ENCODE measurements at places on chromosomes 2 and 18. TPM values are rescaled to one million over a fixed set of nuclear protein-coding genes. Genes with fewer than 3 reads are reported as not detected.
A peak's percentile ranks its signal among the peaks of the same experiment; 100 is the strongest.

- DNase-seq = peak; percentile 54
Observed at GRCh38 chr2:70767699-70768589, at the start of gene ADD2. Gene ADD2, minus strand, starts transcription at chr2:70768200. Its CDS starts 61,792 bp downstream, at chr2:70706408.

DNA sequence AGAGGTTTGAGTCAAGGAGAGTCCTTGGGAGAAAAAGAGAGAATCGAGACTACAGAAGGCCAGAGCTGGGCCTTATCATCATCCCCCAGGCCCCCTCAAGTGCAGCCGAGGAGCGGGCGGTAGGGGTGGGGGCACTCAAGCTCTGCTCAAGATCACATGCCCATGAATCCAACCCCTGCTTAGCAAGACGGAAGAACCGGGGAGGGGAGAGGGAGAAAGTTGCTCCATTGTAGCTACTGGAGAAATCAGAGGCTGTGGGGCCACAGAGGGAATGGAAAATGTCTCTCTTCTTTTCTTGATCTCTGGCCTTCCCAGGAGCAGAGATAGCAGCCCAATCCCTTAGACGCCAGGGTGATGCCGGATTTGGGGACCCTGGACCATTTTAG lies 14.6 kb downstream of the SLC4A3 start:
- no peak for DNase-seq

- DNase-seq = peak; percentile 92
Observed at GRCh38 chr2:196926562-196927375, at the start of gene PGAP1. Gene PGAP1, minus strand, starts transcription at chr2:196926707. Its CDS starts 91 bp downstream, at chr2:196926616.

- DNase-seq = peak; percentile 70
Observed at GRCh38 chr2:68121873-68122679, 35.6 kb upstream of the PNO1 start.

DNA sequence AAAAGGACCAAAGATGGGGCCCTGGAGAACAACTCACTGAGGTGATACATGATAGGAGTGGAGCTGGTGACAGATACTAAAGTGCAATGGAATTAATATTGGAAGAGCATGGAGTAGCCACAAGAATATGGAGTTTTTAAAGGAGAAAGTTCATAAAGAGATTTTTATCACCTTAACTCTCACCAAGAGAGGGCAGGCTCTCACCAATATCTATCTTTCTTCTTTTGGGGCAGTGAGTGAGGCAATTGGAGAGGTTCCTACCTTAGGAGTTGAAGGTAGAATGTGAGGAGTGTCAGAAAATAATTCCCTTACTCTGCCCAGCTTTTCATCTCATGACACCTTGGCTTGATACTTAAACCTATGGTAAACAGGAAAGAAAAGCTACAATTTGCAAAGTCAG lies 233.7 kb upstream of the CWC22 start:
- DNase-seq = peak; percentile 42

- no peak for DNase-seq
Observed at GRCh38 chr2:144598906-144599305, 79.0 kb upstream of the ZEB2 start.

- no peak for DNase-seq
Observed at GRCh38 chr18:43932140-43932539, 654.9 kb upstream of the SYT4 start.

- DNase-seq = no peak
Observed at GRCh38 chr2:207387001-207387571, 142.7 kb upstream of the CREB1 start.

GRCh38 chr18:26460449-26461091 lies 87.8 kb downstream of the KCTD1 start:
- no peak for DNase-seq

The TBR1 gene
- total RNA-seq = not detected

The NT5C1B gene
- not detected for total RNA-seq

The SLC35F5 gene
- total RNA-seq = 66.1 TPM

The CGREF1 gene
- 0.17 TPM for total RNA-seq

The SERPINB5 gene
- not detected for total RNA-seq

The ARHGAP28 gene
- total RNA-seq = 0.05 TPM

The DSG2 gene
- 0.34 TPM for total RNA-seq

The SIX3 gene
- not detected for total RNA-seq
